DMS53 (cell line): ENCODE measurements at places on chromosomes 5 and 9.

- DNase-seq, result no peak
Measured at GRCh38 chr5:164012371-164012770, 507.0 kb downstream of the MAT2B start.

DNA sequence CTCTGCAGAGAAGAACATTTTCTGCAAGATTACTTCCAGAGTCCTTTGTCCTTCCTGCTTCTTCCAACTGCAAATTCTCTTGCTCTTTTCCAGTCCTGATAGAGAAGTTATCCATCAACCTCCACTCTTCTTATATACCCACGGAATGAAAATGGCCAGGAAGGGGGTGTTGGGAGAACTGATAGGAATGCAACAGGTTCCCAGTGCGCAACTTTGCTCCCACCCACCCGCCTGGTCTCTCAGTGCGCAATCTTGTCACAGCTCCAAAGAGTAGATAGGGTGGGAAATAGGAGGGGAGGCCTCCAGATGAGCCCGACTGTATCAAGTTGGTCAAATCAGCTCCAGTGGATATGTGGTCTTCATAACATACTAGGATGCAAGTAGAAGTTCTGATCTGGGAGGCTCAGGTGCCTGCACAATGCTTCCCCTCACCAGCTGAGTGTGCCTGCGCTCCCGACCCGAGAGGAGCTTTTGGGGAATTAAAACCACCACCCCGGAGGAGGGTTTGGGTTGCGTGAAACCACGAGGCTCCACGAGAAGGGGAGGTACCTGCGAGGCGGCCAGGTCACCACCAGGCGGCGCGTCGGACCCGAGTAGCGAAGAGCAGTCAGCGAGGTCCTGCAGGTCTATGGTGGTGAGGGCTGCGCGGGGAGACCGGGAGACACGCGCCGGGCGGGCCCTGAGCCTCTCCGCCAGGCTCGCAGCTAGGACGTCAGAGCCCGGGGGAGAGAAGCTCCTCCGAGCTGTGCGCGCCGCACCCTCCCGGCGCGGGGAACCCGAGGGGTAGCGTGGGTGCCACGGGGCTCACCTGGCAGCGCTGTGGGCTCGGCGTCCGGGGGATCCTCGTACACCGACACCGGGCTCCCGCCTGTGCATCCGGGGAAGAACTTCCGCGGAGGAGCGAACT lies 835 bp downstream of the MCIDAS start:
- DNase-seq, result peak; percentile 93

GRCh38 chr5:139283252-139284166 lies 10.0 kb upstream of the MATR3 start:
- no peak for DNase-seq

DNA sequence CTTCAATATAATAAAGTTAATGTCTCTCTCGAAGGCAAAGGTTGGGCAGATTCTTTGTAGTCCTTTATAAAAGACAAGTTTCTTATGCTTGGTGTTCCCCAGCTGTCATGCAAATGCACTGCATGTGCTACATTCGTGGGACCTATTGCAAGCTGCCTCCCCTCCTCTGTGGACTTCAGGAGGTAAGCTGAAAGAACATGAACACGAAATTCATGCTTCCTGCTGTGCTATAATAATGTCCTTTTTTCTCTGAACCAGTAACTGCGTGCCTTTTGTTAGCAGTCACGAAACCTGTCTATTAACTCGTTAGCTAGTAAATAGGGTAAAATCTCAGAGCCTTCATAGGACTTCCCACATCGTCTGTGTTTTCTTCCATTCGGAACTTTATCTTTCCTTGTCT lies 363.5 kb downstream of the CDH9 start:
- DNase-seq, result no peak

GRCh38 chr9:99181621-99182020 lies 40.1 kb downstream of the ALG2 start:
- DNase-seq, result no peak

DNA sequence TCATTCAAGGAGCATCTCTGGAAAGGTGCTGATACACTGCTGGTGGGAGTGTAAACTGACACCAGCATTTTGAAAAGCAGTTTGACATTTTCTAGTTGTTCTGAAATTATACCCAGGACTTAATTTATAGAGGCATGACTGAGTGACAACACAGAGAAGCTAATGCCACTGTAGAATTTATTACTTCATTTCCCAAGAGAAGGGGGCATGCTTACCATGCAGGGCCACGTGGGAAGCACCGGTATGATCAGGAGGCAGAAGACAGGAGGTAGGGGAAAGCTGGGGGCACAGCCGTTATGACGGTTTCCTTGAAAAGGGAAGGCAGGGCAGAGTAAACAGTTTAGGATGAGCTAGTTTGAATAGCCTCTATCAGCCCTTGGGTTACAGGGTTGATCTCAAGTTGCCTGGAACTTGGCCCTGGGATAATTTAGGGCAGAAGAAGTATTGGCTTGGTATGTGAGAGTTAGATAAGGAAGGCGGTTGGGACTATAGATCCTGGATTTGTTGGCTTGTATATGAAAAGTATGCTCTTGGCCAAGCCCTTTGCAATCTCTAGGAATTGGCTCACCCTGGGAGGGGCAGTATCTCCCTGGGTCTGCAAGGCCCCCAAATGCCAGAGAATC lies 305.7 kb downstream of the ENC1 start:
- no peak for DNase-seq

GRCh38 chr5:27010646-27011045 lies 27.7 kb downstream of the CDH9 start:
- DNase-seq, result no peak

GRCh38 chr5:71645030-71645429 lies 57.9 kb downstream of the MCCC2 start:
- DNase-seq, result no peak

GRCh38 chr9:121736934-121737462 lies 85.6 kb downstream of the DAB2IP start:
- no peak for DNase-seq
